HepG2 (cell line): ENCODE measurements at places on chromosomes 3 and 15. TPM values are rescaled to one million over a fixed set of nuclear protein-coding genes. Genes with fewer than 3 reads are reported as not detected.

SUCNR1 gene
- not detected in 2 replicates for total RNA-seq

COL8A1 gene
- total RNA-seq = not detected in 2 replicates

FEZF2 gene
- total RNA-seq = not detected in 2 replicates

COX5A gene
- total RNA-seq = 217 and 218 TPM in 2 replicates

ZNF80 gene
- total RNA-seq = not detected in 2 replicates

PLA1A gene
- total RNA-seq = 0.11 TPM in 1 of 2 replicates, not detected in the other

MGA gene
- total RNA-seq = 59.0 and 71.8 TPM in 2 replicates

ISLR gene
- not detected in 2 replicates for total RNA-seq

RHCG gene
- total RNA-seq = not detected in 2 replicates

DPPA2 gene
- total RNA-seq = not detected in 2 replicates

SUSD5 gene
- total RNA-seq = not detected in 2 replicates

VEPH1 gene
- total RNA-seq = not detected in 2 replicates

FRMD5 gene
- total RNA-seq = 0.93 and 1.00 TPM in 2 replicates

HCN4 gene
- not detected in 2 replicates for total RNA-seq

SLC12A8 gene
- 0.13 and 0.71 TPM in 2 replicates for total RNA-seq

OR5H6 gene
- total RNA-seq = not detected in 2 replicates

WDR72 gene
- 0.60 and 1.2 TPM in 2 replicates for total RNA-seq

TM6SF1 gene
- total RNA-seq = not detected in 2 replicates

SLC28A2 gene
- total RNA-seq = 0.08 and 0.11 TPM in 2 replicates

SERINC4 gene
- total RNA-seq = not detected in 2 replicates

CSTA gene
- total RNA-seq = 11.0 and 13.9 TPM in 2 replicates
